NK-92 treated with Interleukin-12 subunit alpha and Interleukin-12 subunit beta, amount 100 ng/mL, for 24 hours (cell line): ENCODE measurements at places on chromosomes 1 and 21.

DNA sequence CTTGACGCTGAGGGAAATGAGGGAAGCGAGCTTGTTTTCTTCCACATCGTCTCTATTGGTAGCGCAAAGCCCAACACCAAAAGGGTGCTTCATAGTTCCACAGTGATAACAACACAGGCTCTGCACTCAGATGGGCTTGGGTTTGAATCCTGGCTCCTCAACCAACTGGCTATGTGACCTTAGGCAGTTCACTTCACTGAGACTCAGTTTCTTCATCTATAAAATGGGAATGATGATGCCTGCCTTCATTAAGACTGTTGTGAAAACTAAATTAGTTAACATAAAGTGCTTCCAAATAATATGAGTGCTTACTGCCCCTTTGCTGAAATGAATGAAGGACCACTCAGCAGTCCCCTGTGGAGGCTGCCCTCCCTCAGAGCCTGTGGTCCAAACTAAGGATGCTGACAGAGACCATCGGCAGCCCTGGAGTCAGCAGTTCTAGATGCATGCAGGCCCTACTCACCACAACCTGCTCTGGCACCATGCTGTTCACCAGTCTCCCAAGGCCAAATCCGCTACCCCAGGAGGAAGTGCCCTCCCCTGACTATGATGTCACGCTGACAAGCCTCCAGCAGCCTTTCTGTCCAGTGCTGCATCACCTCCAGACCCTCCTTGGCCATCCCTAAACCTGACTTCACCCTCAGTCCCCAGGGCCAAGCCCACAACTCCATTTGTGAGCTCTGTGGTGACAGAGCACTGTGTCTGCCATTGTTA is 30.7 kb downstream of the DMAP1 start:
- DNase-seq, result no peak

- DNase-seq, result no peak
Observed at GRCh38 chr21:19609611-19610010, 1206.0 kb upstream of the TMPRSS15 start.

- DNase-seq, result no peak
Observed at GRCh38 chr1:84851839-84852238, 41.2 kb downstream of the LPAR3 start.

DNA sequence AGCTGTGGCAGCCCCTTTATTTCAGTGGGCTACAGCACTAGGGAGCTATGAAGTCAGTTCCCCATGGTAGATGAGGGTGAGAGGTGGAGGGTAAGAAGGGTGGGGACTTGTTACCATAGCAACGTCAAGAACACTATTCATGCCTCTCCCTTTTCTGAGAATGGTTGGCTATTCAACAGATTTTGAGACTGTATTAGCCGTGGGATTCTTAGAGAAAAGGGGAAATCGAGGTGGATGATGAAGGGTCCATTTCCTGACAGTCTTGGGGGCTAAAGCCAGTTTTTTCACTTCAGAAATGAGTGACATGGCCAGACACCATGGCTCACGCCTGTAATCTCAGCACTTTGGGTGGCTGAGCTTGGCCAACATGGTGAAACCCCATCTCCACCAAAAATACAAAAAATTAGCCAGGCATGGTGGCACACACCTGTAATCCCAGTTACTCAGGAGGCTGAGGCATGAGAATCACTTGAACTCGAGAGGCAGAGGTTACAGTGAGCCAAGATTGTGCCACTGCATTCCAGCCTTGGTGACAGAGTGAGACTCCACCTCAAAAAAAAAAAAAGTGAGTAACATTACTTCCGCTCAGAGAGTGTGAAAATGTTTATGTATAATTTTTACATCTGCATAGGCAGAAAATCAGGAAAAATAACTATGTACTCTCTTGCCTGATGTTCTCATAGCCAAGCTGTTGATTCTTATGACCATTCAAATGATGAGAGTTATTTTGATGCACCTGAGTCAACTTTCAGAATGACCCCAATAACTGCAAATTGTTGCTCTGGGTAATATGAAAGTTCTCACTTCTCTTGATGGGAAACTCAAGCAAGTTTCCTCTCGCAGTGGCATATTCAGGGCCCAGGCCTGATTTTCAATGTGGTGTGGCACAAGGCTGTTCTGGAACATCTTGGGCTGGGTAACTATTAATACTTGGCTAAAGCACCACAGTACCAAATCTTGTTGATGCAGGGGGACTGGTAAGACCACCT is 23.2 kb upstream of the RGSL1 start:
- DNase-seq, result no peak

GRCh38 chr1:156812293-156812990 is 4.2 kb downstream of the SH2D2A start:
- DNase-seq, result no peak

- no peak for DNase-seq
Observed at GRCh38 chr1:109543283-109543987, 3.8 kb downstream of the GPR61 start.

DNA sequence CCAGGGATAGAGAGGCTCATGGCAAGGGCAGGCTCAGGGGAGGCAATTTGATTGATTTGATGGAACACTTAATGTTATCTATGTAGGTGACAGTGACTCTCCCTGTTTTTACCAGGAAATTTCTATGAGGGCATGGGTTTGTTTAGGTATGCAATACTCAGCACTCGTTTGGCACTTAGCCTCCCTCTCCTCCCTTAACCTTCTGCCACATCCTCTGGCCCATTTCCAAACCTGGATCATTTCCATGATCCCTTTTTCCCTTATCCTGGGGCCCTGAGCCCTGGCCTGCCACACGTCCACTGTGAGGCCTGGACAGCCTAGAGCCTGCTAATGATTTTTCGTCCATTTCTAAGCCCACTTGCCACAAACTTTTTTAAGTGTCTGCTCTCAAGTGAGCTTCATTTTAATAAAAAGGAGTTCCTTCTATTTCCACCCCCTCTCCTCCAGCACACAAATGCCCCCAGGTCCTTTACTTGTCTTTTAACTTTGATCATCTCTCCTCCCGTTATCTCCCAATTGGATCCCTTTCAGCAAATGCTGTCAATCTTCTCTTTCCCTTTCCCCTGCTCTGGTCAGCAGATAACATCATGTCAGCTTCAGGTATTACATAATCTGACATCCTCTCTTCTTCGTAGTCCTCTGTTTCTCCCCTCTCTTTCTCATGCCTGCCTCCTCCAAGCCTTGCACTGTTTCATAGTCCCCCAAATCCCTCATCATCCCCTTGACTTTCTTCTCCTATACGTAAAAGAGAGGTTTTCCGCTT is 37.8 kb upstream of the GADD45A start:
- no peak for DNase-seq

DNA sequence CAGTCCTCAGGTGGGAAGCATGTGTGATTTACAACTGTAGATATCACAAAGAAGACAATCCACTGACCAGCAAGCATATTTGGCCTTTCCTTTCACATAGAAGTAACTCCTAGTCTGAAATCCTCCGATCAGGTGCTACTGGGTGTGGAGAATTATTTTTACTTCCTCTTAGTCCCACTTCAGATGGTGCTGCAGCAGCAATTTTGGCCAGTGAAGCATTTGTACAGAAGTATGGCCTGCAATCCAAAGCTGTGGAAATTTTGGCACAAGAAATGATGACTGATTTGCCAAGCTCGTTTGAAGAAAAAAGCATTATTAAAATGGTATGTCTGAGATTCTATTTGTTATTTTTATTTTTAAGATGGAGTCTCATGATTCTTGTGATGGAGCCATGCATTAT is 51.0 kb downstream of the SCP2 start:
- no peak for DNase-seq

- DNase-seq, result no peak
Observed at GRCh38 chr1:156448134-156448967, 52.2 kb downstream of the MEF2D start.

GRCh38 chr1:115727706-115728249 is 40.7 kb downstream of the CASQ2 start:
- DNase-seq, result no peak

DNA sequence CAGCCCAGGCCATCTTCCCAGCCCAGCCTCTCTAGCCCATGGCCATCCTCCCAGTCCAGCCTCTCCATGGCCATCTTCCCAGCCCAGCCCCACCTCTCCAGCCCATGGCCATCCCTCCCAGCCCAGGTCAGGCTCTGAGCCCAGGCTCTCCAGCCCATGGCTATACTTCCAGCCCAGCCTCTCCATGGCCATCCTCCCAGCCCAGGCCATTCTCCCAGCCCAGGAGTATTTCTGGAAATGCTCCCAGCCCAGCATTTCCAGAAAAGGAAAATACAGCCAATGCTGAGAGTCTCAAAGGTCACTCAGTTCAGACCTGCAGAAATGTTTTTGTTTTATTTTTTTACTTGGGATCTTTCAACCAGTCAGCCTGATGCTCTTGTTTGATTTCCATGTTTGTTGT is 70.0 kb upstream of the ZNF281 start:
- no peak for DNase-seq

- no peak for DNase-seq
Observed at GRCh38 chr1:240401731-240402130, 210.2 kb downstream of the GREM2 start.

DNA sequence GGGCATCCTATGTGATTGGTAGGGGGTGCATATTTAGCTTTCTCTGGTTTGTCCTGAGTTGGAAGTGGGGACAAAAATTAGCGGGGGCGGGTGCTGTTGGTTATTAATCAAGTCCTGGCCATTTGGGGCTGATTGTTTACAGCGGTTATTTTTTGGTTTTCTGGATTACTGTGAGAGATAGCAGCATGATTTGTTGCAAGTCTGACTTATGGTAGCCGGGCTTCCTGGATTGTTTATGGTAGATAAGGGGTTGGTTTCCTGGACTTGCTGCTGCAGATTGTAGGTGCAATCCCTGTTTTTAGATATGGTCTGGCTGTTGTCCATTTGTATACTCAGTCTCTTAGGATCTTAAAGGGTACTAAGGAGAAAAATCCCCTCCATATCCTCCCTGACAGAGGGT is 12.1 kb upstream of the PROK1 start:
- no peak for DNase-seq

DNA sequence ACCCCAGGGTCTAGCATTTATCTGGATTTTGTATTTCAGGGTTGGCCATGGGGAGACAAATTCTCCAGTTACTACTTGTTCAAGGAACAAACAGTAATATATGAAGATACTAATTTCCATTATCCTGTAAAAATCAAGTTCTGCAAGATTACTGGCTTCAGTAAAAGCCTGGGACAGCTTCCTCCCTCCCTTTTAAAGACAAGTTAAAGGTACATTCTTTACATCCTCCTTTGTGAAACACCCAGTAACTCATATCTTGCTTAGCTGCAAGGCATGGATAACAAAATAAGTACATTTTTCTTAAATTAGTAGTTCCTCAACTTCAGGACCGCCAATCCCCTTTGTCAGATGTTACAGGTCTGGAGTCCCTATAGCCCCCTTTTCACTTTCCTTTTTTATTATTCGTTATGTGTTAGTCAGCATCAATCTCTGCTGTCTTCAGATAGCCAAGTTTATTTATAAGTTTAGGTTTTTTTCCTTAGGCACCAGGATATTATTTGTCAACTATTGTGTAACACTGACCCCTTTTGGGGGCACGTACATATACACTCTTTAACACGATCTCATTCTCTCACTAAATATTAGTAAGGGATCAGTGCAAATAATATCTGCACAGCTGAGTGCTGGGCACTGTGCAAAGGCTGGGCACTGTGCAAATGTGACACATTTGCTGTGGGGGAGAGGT is 9.8 kb downstream of the ERRFI1 start:
- no peak for DNase-seq

DNA sequence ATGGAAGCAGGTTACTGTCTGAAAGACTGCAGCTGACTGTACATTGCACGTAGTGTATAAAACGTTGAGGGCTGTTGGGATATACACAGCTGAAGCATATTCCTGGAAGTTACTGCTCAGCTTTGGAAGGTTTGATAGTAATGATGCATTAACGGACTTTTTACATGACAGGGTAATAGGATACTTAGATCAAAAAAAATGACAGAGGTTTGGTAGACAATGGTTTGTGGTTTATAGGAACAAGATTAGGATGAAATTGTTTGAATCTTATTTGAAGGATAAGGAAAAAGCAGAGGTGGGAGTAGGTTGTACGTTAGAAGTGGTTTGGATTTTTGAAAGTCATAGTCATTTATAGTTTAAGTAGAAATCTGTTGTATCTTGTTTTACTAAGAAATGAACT is 33.0 kb downstream of the ADGRL2 start:
- no peak for DNase-seq

DNA sequence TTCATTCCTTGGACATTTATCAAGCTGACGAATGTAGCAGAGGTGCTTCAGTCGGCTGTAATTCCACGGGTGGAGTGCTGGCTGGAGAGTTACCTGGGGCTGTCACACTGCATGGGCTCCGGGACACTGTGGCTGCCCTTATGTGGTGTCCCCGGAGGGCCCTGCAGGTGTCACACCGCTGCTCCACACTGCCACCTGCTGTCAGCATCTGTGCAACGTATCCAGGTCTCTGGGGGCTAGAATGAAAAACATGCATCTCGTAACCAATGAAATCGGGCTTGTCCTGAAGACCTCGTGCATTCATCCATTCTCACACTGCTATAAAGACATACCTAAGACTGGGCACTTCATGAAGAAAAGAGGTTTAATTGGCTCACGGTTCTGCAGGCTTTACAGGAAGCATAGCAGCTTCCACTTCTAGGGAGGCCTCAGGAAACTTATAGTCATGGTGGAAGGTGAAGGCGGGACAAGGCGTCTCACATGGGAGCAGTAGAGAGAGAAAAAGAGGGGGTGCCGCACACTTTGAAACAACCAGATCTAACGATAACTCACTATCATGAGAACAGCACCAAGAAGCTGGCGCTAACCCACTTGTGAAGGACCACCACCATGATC is 46.7 kb upstream of the PCBP3 start:
- DNase-seq, result peak; percentile 73

DNA sequence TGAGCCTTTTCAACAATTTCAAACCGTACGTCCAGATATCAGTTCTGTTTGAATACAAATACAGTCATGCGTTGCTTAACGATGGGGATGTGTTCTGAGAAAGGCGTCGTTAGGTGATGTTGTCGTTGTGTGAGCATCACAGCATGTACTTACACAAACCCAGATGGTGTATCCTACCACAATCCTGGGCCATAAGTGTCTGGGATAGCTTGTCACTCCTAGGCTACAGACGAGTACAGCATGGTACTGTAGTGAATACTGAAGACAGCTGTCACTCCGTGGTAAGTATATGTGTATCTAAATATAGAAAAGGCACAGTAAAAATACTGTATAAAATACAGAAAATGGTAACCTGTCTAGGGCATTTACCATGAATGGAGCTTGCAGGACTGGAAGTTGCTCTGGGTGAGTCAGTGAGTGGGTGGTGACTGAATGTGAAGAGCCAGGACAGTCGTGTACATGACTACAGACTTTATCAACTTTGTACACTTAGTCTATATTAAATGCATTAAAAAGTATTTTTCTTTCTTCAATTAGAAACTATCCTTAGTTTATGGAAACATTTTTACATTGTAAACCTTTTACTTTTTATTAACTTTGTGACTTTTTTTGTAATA is 10.5 kb upstream of the OR2W3 start:
- DNase-seq, result no peak
